ENCODE measurements at places on chromosomes 3 and 15.

GRCh38 chr3:161295325-161295724, 74.2 kb downstream of the NMD3 start:
- DNase-seq = no peak

- DNase-seq = no peak
Observed at GRCh38 chr15:33374226-33374914, 63.6 kb downstream of the RYR3 start.

- DNase-seq = no peak
Observed at GRCh38 chr15:66524838-66525237, 19.7 kb downstream of the ZWILCH start.

GRCh38 chr15:28917791-28918140, 32.0 kb downstream of the APBA2 start:
- no peak for DNase-seq

- no peak for DNase-seq
Observed at GRCh38 chr3:16140116-16140893, 34.2 kb upstream of the GALNT15 start.

- no peak for DNase-seq
Observed at GRCh38 chr3:44330444-44330843, 8.1 kb upstream of the TCAIM start.

DNA sequence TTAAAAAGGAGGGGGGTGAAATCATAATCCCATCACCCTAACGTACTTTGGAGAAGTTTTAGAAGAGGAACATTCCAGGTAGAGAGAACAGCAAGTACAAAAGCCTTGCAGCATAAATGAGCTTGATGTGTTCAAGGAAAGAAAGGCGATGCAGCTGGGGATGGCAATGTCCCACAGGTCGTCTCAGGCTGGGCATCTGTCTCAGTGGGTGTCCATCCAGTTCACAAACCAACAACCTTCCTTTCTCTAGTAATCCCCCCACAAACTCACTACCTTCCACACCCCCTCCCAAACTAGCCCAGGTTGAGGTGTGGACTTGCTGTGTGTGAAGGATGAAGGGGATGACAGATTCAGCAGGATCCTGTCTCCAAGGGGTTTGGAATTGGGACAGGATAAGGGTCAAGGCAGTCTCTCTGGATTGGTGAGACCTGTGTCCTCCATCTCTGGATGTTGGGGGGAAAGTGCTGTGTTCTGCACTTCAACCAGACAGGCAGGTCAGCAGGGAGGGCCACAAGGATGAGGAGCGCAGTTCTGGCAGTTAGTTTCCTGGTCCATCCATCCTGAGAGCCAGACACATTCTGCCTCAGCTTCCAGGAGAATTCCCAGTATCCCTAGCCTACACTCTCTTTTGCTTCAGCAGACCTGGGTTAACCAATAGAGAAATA, 1.7 kb upstream of the ESYT3 start:
- no peak for DNase-seq

GRCh38 chr3:31724651-31725050, 191.9 kb downstream of the STT3B start:
- no peak for DNase-seq
